ENCODE measurements at places on chromosomes 5 and 9.

GRCh38 chr9:89036383-89036782, 45.1 kb downstream of the S1PR3 start:
- DNase-seq, result no peak

DNA sequence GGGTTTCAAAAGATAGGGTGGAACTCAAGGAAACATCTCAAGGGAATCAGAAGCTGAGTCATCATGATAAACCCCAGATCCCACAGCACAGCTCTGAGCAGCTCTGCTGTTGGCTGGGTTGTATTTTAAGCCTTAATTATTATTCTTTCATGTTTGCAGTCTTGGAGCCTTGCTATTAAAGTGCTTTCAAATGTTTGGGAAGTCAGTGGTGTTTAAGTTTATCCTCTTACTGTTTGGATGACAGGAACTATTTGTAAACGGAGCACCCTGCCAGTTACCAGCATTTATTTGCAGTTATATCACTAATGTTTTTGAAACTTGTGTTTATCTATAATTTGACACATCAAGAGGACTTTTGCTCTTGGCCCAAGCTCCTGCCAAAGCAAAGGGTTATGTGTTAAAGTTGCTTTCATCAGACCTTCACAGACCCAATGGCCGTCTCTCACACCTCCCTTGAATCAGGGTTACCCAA, 141.1 kb upstream of the SPDL1 start:
- DNase-seq, result no peak

- DNase-seq, result no peak
Measured at GRCh38 chr5:172638209-172638768, 2.8 kb upstream of the NEURL1B start.

DNA sequence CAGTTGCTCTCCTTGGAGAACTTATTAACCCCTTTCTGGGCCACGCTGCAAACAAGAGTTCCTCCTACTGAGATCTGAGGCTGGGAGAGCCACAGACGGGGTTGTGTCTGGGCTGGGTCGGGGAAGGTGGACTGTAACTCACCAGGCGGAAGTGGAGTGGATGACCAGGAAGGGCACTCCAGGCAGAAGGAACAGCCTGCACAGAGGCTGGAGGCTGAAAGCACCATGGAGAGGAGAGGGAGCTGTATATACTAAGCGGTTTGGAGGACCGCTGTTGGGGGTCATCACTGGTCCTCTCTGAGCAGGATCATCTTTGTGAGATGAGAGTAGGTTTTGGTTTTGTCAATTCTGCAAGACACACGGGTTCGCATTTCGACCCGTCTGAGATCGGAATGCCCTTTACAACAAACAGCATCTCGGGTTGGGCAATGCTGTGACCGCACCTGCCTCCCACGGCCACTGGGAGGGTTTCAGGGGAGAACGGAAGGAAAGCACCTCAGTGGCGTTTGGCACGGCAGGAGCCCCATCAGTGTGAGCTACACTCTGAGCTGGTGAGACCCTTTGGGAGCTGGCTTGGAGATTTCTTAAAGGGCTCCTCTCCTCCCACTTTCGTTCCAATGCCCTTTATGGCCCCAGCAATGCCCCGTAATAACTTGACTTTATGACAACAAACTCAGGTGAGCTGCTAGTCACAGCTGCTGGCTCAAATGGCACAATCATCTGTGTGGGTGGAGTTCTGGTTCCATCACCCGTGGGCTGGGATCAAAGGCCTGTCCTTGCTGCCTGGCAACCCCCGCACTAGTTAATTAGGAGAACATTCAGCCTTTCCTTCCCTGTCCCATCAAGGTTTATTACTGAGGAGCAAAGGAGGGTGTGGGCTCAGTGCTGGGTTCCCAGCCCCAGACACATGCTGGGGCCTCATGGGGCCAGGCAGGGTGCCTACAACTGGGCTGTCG, 18.7 kb upstream of the NEURL1B start:
- DNase-seq, result no peak

- DNase-seq, result no peak
Measured at GRCh38 chr5:167966979-167967378, 324.5 kb upstream of the WWC1 start.

DNA sequence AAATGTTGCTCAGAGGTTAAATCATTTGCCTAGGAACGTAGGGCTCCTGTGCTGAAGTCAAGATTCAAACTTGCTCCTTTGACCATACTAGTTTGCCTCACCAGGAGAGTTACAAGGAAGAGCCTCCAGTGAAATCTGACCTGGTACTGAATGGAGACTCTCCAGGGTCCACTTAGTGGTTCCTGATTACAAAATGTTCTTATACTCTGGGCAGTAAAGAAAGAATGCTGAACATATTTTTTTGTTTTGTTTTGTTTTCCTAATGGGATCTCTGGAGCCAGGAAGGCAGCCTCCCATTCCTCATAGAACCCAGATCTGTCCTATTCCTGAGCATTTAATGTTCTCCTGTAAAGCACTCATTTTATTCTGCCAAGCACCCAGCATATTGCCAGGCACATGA, 256.5 kb upstream of the CLINT1 start:
- DNase-seq, result no peak

DNA sequence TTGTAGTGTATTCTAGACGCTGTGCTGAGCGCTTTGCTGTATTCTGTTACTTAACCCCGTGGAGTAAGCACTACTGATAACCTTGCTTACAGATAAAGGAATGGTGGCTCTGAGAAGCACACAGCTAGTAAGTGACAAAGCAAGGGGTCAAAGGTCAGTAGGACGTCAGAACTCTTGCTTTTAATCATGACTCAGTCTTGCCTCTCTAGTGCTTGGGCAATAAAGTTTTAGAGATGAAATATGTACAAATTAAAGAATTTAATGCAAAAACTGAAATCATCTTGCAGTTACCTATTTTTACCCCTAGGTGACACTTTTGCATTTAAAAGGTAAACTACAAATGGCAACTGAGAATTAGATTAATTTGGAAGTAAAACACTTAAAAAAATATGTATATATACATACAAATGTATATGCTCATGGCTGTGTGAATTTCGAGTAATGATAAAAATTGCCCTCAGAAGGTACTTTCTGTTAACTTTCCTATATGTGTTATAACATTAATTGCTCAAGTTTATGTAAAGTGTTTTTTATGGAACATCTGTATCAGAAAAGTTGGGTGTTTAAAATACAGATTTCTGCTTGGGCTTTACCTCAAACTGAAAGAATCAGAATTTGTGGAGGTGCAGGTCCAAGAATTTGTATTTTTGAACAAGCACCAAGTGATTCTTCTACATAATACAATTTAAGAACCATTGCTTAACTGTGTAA, 175.1 kb upstream of the DAB2 start:
- DNase-seq, result no peak

DNA sequence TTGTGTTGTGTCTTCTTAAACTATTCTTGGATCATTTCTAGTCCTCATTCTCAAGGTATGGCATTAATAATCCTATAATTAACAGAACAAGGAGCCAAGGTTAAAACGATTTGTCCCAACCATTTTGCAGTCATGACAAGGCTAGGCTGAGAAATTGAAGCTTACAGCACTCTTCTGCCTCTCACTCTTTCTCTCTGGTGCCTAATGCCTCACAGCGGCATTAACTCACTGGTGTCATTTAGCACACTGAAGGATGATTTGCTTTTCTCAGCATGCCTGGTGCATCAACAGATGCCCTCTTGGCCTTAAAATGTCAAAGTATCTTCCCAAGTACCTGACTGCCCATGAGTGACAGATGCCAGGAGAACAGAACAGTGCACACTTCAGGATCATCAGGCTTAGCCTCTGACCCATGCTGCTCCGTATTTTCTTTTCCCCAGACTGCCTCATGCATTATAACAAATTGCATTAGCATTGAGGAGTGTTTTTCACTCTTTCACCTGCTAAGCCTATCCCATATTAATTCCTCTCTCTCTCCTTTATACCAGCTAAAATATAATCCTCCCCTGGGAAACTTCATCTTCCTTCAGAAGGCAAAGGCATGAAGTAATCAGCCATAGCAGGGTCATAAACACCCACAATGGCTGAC, 61.1 kb upstream of the SV2C start:
- DNase-seq, result no peak

DNA sequence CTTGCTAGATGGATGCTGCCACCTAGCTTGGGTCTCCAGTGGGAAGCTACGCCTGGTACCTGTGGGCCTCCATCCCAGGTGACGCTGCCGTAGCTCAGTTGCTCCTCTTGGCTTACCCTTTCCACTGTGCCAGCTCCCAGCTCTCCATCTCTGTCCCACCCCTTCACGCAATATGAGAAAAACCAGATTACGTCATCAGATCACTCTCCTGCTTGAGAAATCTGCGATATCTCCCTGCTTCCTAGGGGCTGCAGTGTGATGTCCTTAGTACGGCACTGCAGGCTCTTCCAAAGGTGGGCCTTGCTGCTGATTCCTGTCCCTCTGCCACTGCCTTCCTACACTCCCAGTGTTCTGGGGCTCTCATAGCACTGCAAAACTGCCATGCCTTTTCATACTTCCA, 28.9 kb downstream of the NSG2 start:
- no peak for DNase-seq

- no peak for DNase-seq
Measured at GRCh38 chr9:137023583-137023991, 4.5 kb downstream of the ABCA2 start.

GRCh38 chr5:16521521-16522483, 56.2 kb upstream of the ZNF622 start:
- no peak for DNase-seq

GRCh38 chr9:84261070-84261746, 79.3 kb downstream of the SLC28A3 start:
- peak; percentile 31 for DNase-seq

- no peak for DNase-seq
Measured at GRCh38 chr5:123949807-123950340, 437.9 kb downstream of the CSNK1G3 start.

- DNase-seq, result no peak
Measured at GRCh38 chr5:73327908-73328455, 120.6 kb downstream of the FOXD1 start.

GRCh38 chr5:10712574-10713366, 48.3 kb downstream of the DAP start:
- DNase-seq, result no peak

- DNase-seq, result no peak
Measured at GRCh38 chr5:93477816-93478215, 103.2 kb downstream of the NR2F1-AS1 start.
